WERI-Rb-1 (cell line): ENCODE measurements at places on chromosomes 12 and 14.

DNA sequence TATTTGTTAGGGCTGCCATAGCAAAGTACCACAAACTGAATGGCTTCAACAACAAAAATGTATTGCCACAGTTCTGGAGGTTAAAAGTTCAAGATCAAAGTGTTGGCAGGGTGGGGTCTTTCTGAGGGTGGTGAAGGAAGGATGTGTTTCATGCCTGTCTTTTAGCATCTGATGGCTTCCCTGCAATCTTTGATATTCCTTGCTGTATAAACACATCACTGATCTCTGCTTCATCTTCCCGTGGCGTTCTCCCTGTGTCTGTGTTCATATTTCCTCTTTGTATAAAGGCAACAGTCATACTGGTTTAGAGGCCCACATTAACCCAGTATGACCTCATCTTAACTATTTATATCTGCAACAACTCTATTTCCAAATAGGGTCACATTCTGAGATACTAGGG lies 167.5 kb downstream of the BTG1 start:
- DNase-seq: no peak

DNA sequence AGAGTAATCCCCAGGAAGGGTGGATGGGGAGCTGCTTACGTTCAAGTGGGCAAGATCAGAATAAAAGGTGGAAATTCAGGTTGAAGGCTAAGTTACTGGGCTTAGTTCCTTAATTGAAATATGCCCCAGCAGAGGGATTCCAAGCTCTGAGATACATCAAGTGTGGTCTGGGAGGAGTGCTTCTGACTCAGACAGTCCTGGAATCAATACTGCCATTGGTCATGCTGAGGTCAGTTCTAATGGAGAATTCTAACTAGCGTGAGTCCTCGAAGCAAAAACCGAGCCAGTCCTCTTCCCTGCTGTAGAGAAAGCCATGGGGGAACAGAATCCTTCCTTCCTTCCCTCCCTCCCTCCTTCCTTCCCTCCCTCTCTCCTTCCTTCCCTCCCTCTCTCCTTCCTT lies 39.9 kb downstream of the NOS1 start:
- DNase-seq: no peak

GRCh38 chr12:33439587-33440011 lies at the start of gene SYT10:
SYT10 (minus strand) TSS chr12:33439819; CDS start chr12:33439522, 297 bp downstream.
- DNase-seq: no peak

GRCh38 chr12:2970744-2971143 lies 11.5 kb downstream of the TEAD4 start:
- no peak for DNase-seq

- DNase-seq: no peak
Measured at GRCh38 chr12:66661357-66661756, 17.5 kb downstream of the GRIP1 start.

DNA sequence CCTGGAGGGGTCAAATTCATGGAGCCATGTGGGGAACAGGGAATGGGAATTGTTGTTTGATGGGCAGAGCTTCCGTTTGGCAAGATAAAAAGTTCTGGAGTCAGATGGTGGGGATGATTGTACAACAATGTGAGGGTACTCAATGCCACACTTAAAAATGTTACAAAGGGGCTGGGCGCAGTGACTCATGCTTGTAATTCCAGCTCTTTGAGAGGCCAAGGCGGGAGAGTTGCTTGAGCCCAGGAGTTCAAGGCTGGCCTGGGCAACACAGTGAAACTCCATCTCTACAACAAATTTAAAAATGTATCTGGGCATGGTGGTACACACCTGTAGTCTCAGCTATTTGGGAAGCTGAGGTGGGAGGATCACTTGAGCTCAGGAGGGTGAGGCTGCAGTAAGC lies 66.0 kb upstream of the DIO3 start:
- no peak for DNase-seq

DNA sequence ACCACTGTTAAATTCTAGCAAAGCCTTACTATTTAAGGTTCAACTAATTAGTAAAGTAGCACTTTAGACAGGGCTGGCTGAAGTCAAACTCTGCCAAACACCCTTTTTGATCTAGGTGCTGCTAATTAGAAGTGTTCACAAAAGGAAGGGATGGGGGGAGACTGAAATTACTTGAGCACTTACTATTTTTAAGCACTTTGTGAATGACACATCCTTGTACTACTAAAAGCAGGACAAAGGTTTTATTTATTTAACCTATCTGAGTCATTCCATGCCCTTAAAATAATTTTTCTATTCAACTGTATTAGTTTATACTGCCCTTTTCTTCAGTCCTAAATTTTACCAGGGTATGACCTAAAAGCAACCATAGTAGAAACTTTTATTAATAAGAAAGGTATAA lies 20.1 kb downstream of the MBIP start:
- no peak for DNase-seq

GRCh38 chr12:76871742-76872141 lies 7.1 kb downstream of the CSRP2 start:
- no peak for DNase-seq

- no peak for DNase-seq
Measured at GRCh38 chr14:53401646-53402045, 248.5 kb upstream of the DDHD1 start.

DNA sequence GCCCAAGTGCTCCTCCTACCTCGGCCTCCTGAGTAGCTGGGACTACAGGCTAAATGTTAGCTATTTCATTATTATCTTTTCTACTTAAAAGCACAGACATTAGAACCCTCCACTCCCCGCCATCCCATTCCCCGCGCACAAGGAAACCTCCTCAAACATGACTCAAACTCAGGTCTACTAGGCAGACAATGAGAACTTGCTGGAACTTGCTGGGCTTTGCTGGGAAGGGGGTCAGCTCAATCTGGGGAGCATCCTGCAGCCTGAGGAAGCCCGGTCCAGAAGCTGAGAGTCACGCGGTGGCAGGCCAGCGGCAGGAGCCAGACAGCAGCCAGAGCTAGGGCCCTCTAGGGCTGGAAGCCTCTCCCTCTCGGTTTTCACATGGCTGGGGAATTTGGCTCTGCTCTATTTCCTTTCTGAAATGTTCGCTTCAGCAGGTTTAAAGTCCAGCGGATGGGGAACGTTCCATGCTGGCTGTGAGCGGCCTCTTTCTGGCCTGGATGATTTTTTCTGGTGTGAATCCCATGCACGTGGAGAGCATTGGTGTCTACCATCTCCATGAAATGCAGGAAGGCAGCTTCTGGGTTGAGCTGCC lies 68.5 kb downstream of the SLC6A12 start:
- DNase-seq: no peak

GRCh38 chr12:100830003-100830795 lies 35.6 kb downstream of the ANO4 start:
- no peak for DNase-seq

- DNase-seq: no peak
Measured at GRCh38 chr14:91302391-91302790, 57.9 kb upstream of the GPR68 start.

DNA sequence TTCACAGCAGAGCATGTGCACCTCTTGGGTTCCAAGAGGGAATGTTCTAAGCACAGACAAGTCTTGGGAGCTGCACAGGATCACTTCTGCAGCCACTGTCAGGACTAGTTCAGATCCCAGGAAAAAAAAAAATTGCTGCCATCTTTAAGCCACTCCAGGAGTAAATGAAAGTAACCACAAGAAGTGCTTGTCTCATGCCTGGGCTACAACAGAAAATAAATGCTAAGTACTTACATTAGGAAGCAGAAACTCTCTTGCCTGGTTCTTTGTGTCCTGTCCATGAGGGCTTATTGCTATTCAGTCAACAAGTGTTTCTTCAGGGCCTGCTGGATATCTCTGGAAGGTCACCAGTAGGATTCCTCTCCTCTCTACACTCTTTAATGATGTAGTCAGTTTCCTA lies 176.1 kb downstream of the KTN1 start:
- no peak for DNase-seq

DNA sequence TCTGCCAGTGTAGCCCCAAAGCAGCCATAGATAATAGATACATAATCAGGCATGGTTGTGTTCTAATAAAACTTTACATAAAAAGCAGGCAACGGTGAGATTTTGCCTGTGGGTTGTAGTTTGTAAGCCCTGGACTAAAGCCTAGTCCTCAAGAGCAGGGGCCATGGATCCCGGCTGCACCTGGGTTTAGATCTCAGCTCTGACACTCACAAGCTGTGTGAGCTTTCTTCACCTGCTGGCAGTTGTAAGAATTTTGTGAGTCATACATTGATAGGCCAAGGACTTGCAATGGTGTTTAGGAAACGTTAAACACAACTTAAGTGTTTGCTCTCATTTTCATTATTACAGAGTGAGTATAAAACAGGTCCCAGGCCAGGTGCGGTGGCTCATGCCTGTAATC lies 395.8 kb upstream of the TBX3 start:
- no peak for DNase-seq

GRCh38 chr12:132954471-132955048 lies 1.5 kb downstream of the ZNF605 start:
- DNase-seq: no peak

DNA sequence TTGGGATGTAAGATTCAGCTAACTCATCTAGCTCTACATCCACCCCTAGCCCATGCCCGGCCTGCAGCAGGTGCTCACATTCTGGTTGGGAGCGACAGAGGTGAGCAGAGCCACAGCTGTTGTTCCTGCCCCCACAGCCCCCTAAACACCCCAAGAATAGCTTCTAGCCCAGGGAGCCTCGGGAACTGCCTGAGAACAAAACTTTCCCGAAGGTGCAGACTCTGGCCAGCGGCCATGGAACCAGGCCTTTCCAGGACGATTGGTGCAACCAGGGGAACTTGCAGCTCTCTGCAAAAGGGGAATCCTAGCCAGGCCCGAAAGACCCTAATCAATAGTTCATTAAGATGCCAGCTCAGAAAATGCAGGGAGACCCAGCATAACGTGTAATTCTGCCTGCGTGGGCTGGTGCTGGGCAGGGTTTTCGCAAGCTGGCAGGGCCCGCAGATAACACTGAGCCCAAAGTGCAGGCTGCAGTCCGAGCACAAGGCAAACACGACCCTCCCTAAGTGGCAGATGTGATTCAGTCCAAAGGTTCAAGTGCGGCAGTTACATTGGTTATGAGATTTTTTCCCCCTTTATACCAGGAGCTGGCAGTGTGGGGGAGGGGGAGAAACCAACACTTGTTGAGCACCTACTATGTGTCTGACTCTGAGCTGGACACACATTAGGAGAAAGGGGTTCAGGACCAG lies 122.5 kb upstream of the MAP1LC3B2 start:
- DNase-seq: no peak

DNA sequence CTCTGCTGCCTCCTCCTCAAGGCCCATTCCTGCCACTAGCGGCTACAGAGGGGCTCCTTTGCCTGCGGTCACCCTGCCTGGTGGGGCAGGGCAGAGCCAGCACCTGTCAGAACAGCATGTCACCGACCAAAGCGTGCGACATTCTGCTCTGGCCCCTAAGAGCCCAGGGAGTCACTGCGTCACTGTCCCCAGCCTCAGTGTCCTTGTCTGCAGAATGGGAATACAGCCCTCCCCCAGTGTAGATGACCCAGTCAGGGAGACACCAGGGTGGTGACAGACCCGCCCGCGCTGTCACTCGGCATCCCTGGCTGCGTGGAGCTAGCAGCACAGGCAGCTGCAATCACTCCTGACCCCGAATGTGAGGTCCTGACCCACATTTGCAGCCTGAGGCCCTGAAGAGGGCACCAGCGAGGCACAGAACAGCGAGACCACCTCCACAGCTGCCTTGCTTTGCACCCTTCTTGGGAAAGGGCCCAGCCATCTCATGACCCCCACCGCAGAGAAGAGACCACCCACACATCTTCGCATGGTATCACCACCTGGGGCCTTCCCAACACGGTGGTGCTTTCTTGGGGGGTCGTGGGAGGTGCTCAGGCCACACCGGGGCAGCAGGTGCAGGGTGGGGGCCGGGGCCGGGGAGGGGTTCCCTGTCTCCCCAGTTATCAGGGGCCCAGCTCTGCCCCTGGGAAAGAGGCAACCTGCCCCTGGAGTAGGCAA lies 2.5 kb downstream of the AHNAK2 start:
- DNase-seq: peak; percentile 46

DNA sequence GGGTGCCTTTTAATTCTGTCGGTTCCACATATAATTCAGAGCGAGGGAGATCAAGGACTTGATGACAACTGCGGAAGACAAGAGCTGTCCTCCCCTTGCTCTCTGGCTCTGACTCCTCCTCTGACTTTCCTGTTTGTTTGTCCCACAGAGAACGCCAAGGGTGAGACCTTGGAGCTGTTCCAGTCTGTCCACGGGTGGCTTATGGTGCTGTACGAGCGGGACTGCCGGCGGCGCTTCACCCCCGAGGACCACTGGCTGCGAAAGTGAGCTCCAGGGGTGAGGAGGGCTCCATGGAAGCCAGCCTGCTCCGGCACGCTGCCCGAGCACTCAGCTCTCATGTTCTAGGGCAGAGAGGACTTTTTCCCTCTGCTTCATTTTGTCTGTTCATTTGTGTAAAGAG lies 32.8 kb downstream of the UBE3B start:
- no peak for DNase-seq

- DNase-seq: peak; percentile 22
Measured at GRCh38 chr12:71691504-71692129, 5.7 kb downstream of the TMEM19 start.

GRCh38 chr12:96719660-96720362 lies 187.2 kb upstream of the NEDD1 start:
- DNase-seq: no peak

GRCh38 chr12:54882079-54882478 lies 27.8 kb downstream of the MUCL1 start:
- no peak for DNase-seq

- no peak for DNase-seq
Measured at GRCh38 chr12:47862167-47862750, 42.5 kb downstream of the VDR start.

DNA sequence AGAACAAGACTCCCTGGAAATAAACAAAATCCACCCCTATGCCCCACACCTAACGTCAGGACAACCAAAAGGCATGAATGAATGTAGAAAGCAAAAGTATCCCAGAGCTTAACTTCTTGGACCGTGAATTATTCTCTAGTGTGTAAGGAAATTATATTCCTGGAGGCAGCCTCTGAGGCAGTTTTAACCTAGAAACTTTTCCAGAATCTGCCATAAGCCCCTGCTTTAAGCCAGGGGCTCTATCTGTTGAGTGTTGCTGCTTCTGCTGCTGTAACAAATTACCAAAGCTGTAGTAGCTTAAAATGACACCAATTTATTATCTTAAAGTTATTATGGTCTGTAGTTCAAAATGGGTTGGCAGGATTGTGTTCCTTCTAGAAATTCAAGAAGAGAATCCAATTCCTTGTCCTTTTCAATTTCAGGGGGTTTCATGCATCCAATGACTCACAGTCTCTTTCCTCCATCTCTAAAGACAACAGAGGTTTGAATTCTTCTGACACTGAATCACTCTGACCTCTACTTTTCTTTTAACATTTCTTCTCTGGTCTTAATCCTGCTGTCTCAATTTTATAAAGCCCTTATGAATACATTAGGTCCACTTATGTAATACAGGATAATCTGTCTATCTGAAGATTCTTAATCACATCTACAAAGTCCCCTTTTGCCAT lies 242.7 kb downstream of the ATXN7L3B start:
- no peak for DNase-seq
